ENCODE measurements at places on chromosomes 7 and 10. TPM values are rescaled to one million over a fixed set of nuclear protein-coding genes. Genes with fewer than 3 reads are reported as not detected.
A peak's percentile ranks its signal among the peaks of the same experiment; 100 is the strongest.

Gene COMMD3
- total RNA-seq, result 44.2 TPM

Gene TMEM140
- total RNA-seq, result 76.9 TPM

Gene SMO
- total RNA-seq, result 0.09 TPM

Gene ARHGEF5
- total RNA-seq, result 1.8 TPM

Gene TMEM213
- not detected for total RNA-seq

Gene AKR1C4
- total RNA-seq, result not detected

Gene TUBAL3
- total RNA-seq, result not detected

Gene CFAP69
- total RNA-seq, result not detected

GRCh38 chr10:103800089-103800488 is 55.3 kb downstream of the SH3PXD2A start:
- H3K4me3 ChIP-seq, result no peak overlapping the region
- no peaks in the 10 kb centered on the region for H3K27me3 ChIP-seq
- H3K36me3 ChIP-seq, result no peaks in the 10 kb centered on the region
- H3K4me1 ChIP-seq, result peaks cover 20% of the 10 kb centered on the region
- no peak for DNase-seq

GRCh38 chr7:132654150-132654549 is 77.9 kb upstream of the PLXNA4 start:
- no peaks in the 10 kb centered on the region for H3K27me3 ChIP-seq
- H3K4me3 ChIP-seq, result no peak overlapping the region
- no peak overlapping the region for H3K27ac ChIP-seq
- H3K36me3 ChIP-seq, result no peaks in the 10 kb centered on the region

DNA sequence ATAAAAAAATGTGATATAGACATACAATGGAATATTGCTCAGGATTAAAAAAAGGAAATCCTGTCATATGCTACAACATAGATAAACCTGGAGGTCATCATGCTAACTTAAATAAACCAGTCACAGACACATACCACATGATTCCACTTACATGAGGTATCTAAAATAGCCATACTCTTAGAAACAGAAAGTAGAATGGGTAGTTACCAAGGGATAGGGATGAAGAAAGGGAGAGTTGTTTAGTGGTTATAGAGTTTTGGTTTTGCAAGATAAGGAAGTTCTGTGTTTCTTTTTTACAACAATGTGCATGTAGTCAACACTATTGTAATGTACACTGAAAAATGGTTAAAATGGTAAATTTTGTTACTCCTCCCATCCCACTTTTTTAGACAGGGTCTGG is 30.5 kb downstream of the BICC1 start:
- H3K27ac ChIP-seq, result no peak overlapping the region
- H3K4me3 ChIP-seq, result no peak overlapping the region
- H3K4me1 ChIP-seq, result no peaks in the 10 kb centered on the region
- H3K27me3 ChIP-seq, result no peaks in the 10 kb centered on the region
- no peaks in the 10 kb centered on the region for H3K36me3 ChIP-seq
- DNase-seq, result no peak

- no peak overlapping the region for H3K27ac ChIP-seq
- H3K4me3 ChIP-seq, result no peak overlapping the region
- no peaks in the 10 kb centered on the region for H3K27me3 ChIP-seq
- no peaks in the 10 kb centered on the region for H3K36me3 ChIP-seq
- DNase-seq, result no peak
- H3K4me1 ChIP-seq, result no peaks in the 10 kb centered on the region
These were observed 13.4 kb upstream of the ZRANB1 start for GRCh38 chr10:124928545-124928944.

DNA sequence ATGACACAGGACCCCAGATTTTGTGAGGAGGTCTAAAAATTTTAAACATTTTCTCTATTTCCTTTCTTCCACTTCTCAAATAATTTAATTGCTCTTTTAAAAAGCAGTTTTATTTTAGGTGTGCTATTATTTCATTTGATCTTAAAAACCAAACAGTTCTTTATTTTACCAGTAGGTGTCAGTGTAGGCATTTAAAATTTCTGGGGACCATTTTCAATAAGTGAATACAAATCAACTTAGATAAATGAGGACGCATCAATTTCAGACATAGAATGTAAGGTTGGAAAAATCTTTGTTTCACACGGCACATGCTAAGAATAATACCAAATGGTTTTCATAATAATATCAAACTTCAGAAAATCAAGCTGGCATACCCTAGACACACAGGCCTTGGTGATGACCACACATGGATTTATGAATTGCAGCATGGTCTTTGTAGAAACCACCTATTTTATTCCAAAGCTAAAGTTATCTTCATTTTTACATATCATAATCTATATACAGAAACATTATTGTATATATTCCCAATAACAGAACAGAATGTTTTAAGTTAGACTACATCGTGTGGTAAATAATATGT is 127.6 kb upstream of the SLC26A5 start:
- no peaks in the 10 kb centered on the region for H3K27me3 ChIP-seq
- H3K4me1 ChIP-seq, result no peaks in the 10 kb centered on the region
- no peaks in the 10 kb centered on the region for H3K36me3 ChIP-seq
- H3K4me3 ChIP-seq, result no peak overlapping the region

DNA sequence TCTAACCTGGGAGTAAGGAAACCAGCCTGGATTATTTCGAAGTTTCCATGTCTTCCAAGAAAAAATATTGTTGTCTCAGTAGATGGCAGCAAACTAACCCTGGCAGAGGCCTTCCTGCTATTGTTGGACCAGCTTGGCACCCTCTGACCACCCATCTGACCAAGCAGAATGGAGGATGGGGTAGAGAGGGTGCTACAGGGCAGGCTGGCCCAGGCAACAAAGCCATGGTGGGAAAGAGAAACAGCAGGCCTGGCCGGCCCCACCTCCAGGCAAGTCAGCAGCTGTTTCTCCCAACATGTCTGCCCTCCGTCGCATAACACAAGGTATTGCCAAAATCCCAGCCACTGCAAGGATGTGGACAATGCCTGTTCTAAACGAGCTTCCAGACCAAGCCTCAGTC is 95.0 kb downstream of the FAM53B start:
- no peak for DNase-seq
- no peaks in the 10 kb centered on the region for H3K36me3 ChIP-seq
- no peaks in the 10 kb centered on the region for H3K27me3 ChIP-seq
- H3K4me1 ChIP-seq, result peaks cover 100% of the 10 kb centered on the region

DNA sequence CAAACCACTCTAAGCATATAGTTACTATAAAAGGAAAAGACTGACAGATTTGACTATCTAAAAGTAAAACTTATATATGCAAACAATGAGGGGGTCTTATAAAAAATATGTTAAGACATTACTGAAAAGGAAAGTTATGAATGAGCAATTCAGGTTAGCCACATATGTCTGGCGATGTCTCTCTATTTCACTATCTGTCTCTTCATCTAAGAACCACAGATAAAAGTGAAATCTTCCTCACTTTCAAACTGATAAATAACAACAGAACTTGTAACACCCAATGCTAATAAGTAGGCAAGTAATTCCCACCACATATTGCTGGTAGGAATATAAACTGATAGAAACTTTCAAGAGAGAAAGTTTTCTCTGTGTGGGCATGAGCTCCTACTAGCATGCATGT is 138.2 kb downstream of the CHCHD3 start:
- H3K27ac ChIP-seq, result no peak overlapping the region
- H3K4me3 ChIP-seq, result no peak overlapping the region
- no peaks in the 10 kb centered on the region for H3K27me3 ChIP-seq
- no peaks in the 10 kb centered on the region for H3K36me3 ChIP-seq
- no peaks in the 10 kb centered on the region for H3K4me1 ChIP-seq

DNA sequence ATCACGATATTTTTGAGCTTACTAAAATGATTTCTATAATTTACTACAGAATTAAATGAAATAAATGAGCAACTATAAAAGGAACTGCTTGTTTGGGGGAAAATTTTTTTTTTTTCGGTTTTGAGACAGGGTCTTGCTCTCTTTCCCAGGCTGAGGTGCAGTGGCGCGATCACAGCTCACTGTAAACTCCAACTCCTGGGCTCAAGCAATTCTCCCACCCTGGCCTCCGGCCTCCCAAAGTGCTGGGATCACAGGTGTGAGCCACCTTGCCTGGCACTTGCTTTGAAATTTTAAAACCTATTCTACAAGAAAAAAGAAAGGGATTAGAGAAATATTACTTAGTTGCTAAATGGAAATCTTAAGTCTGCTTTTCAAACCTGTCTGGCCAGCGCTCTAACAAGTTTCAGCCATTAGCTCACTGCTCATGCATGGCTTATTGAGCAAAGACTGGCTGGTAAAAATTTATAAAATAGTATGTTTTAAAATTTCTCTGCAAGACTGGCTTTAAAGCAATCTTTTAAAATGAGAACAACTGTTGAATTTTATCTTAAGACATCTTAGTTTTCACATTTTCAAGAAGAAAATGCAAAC is 144.0 kb downstream of the ATE1 start:
- no peak overlapping the region for H3K4me3 ChIP-seq
- H3K27me3 ChIP-seq, result no peaks in the 10 kb centered on the region
- H3K36me3 ChIP-seq, result peaks cover 2% of the 10 kb centered on the region
- no peaks in the 10 kb centered on the region for H3K4me1 ChIP-seq

DNA sequence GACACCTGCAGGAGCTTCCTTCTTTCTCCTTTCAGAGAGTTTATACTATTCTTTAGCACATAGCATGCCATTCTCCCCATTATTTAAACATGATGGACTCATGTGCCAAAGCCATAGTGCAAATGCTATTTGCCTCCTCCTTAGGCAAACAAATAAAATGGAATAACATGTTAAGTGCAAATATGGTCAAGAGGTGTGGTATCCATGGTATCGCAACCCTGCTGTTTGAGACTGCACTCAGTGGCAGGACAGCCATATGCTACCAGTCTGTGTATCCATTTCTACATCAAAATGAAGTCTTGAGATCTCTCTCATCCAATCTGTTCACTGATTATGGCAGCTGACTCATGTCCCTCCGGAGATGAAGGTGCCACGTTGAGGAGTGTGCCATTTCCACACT is 22.8 kb downstream of the HEPACAM2 start:
- H3K36me3 ChIP-seq, result no peaks in the 10 kb centered on the region
- no peak overlapping the region for H3K4me3 ChIP-seq
- H3K27ac ChIP-seq, result no peak overlapping the region
- H3K4me1 ChIP-seq, result no peaks in the 10 kb centered on the region
- DNase-seq, result no peak
- no peaks in the 10 kb centered on the region for H3K27me3 ChIP-seq

GRCh38 chr10:69014171-69014570 is 25.6 kb downstream of the KIFBP start:
- no peak overlapping the region for H3K27ac ChIP-seq
- no peaks in the 10 kb centered on the region for H3K4me1 ChIP-seq
- no peaks in the 10 kb centered on the region for H3K27me3 ChIP-seq

GRCh38 chr10:96130326-96130995 is 364 bp downstream of the ZNF518A start:
- H3K36me3 ChIP-seq, result peaks cover 22% of the 10 kb centered on the region
- peaks cover 10% of the 10 kb centered on the region for H3K4me1 ChIP-seq
- peak; percentile 74 for DNase-seq
- H3K27me3 ChIP-seq, result peaks cover 25% of the 10 kb centered on the region
- peak overlapping the region; percentile 90 for H3K27ac ChIP-seq

- no peaks in the 10 kb centered on the region for H3K36me3 ChIP-seq
- no peaks in the 10 kb centered on the region for H3K4me1 ChIP-seq
- no peak overlapping the region for H3K27ac ChIP-seq
- DNase-seq, result no peak
- no peaks in the 10 kb centered on the region for H3K27me3 ChIP-seq
These were observed 970.2 kb downstream of the SORCS3 start for GRCh38 chr10:105611244-105611798.

GRCh38 chr10:68315582-68315981 is 16.3 kb upstream of the HNRNPH3 start:
- no peaks in the 10 kb centered on the region for H3K27me3 ChIP-seq
- H3K4me3 ChIP-seq, result no peak overlapping the region
- H3K4me1 ChIP-seq, result no peaks in the 10 kb centered on the region
- no peak overlapping the region for H3K27ac ChIP-seq
- DNase-seq, result no peak
- no peaks in the 10 kb centered on the region for H3K36me3 ChIP-seq

DNA sequence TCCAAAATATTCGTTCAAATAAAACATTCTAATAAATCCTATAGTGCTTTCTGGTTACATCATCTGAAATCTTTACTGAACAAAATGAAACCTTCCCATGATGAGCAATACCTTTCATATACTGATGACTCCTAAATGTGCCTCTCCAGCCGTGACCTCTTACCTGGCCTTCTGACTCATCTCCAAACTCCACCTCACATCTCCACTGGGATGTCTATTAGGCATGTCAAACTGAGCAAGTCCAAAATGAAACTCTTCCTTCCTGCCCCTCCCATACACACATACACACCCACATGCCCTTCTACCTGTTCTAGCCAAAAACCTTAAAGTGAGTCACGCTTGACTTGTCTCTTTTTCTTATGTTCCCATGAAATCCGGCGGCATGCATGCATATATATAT is 22.9 kb downstream of the GSAP start:
- H3K27me3 ChIP-seq, result no peaks in the 10 kb centered on the region
- H3K36me3 ChIP-seq, result peaks cover 43% of the 10 kb centered on the region
- H3K4me3 ChIP-seq, result no peak overlapping the region
- H3K4me1 ChIP-seq, result peaks cover 26% of the 10 kb centered on the region

DNA sequence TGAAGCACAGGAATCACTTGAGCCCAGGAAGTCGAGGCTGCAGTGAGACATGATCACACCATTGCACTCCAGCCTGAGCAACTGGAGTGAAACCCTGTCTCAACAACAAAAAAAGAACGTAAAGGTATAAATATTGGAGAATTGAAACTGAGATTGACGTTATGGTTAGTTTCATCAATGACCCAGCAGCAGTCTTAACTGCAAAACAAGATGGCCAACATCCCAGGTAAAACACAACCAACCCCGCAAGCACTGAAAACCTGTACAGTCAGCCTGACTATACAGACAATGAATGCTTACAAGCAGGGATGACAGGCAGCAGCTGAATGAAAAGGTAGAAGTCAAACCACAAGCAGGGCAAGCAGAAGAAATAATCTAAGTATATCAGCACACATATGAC is 34.7 kb downstream of the WAPL start:
- H3K27ac ChIP-seq, result no peak overlapping the region
- no peak overlapping the region for H3K4me3 ChIP-seq
- no peak for DNase-seq
- H3K4me1 ChIP-seq, result no peaks in the 10 kb centered on the region
- peaks cover 32% of the 10 kb centered on the region for H3K36me3 ChIP-seq
- H3K27me3 ChIP-seq, result no peaks in the 10 kb centered on the region

- no peak for DNase-seq
- H3K4me3 ChIP-seq, result no peak overlapping the region
- H3K36me3 ChIP-seq, result no peaks in the 10 kb centered on the region
- H3K27me3 ChIP-seq, result no peaks in the 10 kb centered on the region
- H3K4me1 ChIP-seq, result no peaks in the 10 kb centered on the region
These were observed 24.3 kb downstream of the YKT6 start for GRCh38 chr7:44224974-44225565.

- no peak overlapping the region for H3K4me3 ChIP-seq
- DNase-seq, result no peak
- no peak overlapping the region for H3K27ac ChIP-seq
- peaks cover 12% of the 10 kb centered on the region for H3K27me3 ChIP-seq
These were observed 2.2 kb upstream of the MET start for GRCh38 chr7:116669769-116670168.

- no peak overlapping the region for H3K4me3 ChIP-seq
- H3K4me1 ChIP-seq, result peaks cover 12% of the 10 kb centered on the region
- DNase-seq, result no peak
- peaks cover 69% of the 10 kb centered on the region for H3K27me3 ChIP-seq
These were observed 515 bp downstream of the TBX20 start for GRCh38 chr7:35253460-35253709.

GRCh38 chr7:151851145-151851751 is 25.7 kb downstream of the PRKAG2 start:
- H3K27me3 ChIP-seq, result no peaks in the 10 kb centered on the region
- peak overlapping the region; percentile 30 for H3K27ac ChIP-seq
- H3K36me3 ChIP-seq, result peaks cover 4% of the 10 kb centered on the region
- peak overlapping the region; percentile 30 for H3K4me3 ChIP-seq

GRCh38 chr10:14879928-14880193 is 1.2 kb downstream of the SUV39H2 start:
- no peak overlapping the region for H3K4me3 ChIP-seq
- no peaks in the 10 kb centered on the region for H3K36me3 ChIP-seq
- H3K4me1 ChIP-seq, result peaks cover 15% of the 10 kb centered on the region
- DNase-seq, result no peak
- no peak overlapping the region for H3K27ac ChIP-seq
- no peaks in the 10 kb centered on the region for H3K27me3 ChIP-seq
